Activated T-cell treated with anti-CD3 and anti-CD28 coated beads, Interleukin-2, amount 50 U/mL, for 72 hours (primary cell): ENCODE measurements at places on chromosomes 6 and 20. TPM values are rescaled to one million over a fixed set of nuclear protein-coding genes. Genes with fewer than 3 reads are reported as not detected.

DNA sequence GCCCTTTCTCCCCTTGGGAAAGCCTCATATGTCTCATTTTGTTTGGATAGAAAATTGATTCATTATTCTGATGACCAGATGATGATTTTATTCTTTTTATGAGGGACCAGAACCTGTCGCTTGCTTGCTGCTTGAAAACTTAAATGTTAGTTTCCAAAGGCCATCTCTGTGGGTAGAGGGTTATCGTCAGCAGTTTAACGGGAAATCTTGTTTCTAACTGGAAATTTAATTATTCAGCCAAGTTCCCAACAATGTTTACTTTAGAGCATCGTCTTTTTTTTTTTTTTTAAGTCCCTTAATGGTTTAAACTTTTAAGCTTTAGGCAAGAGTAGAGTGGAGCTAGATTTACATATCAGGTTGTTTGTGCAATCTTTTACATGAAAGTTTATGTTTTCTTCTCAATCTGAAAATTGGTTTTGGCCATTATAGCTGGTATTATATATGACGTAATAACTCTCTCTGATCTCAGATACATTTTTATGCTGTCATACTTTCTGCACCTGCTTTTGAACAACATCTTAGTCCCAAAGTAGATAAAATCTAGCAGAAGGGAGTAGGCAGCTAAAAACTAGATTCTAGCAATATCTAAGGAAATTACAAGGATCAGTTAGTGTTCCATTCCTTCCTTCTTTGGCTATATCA lies 93.9 kb downstream of the FOXO3 start:
- no peak for DNase-seq
- H3K4me1 ChIP-seq = peaks cover 17% of the 10 kb centered on the region
- no peak overlapping the region for H3K4me3 ChIP-seq
- H3K27ac ChIP-seq = no peak overlapping the region

DNA sequence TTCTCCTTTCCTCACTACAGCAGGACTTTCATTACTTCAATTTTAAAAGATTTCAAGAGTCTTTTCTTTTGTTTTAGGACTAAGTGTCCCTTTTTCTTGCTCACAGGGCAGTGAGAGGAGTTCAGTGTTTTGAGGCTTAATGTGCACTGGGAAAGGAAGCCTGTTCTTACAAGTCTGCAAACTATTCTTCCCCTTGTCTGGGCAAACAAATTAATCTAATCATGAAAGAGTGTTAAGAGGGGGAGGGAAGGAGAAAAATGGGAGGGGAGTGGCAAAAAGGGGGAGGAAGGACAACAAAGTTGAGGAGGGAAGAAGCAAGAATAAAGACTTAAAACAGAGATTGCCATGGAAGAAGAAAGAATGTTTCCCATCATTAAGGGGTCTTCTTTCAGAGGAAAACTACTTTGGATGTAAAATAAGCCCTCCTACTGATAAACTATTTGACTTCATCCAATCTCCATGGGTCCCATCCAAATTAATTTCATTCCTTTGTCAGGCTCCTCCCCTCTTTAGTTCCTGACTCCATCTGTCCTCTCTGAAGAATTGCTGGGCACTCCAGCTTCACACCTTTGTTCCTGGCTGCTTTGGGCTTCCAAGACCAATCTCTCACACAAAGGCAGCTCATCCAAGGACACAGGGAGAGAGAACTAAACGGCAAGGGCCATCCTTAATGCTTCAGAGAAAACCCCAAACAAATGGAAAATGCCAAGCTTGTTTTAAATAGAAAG lies 244.5 kb downstream of the TPBG start:
- no peaks in the 10 kb centered on the region for H3K36me3 ChIP-seq
- H3K4me1 ChIP-seq = no peaks in the 10 kb centered on the region
- H3K27ac ChIP-seq = no peak overlapping the region
- no peak for DNase-seq
- H3K27me3 ChIP-seq = no peaks in the 10 kb centered on the region
- no peak overlapping the region for H3K4me3 ChIP-seq

GRCh38 chr20:14717134-14717999 lies 380.0 kb upstream of the FLRT3 start:
- no peak overlapping the region for H3K4me3 ChIP-seq
- H3K27me3 ChIP-seq = no peaks in the 10 kb centered on the region
- no peaks in the 10 kb centered on the region for H3K36me3 ChIP-seq
- no peak overlapping the region for H3K27ac ChIP-seq

DNA sequence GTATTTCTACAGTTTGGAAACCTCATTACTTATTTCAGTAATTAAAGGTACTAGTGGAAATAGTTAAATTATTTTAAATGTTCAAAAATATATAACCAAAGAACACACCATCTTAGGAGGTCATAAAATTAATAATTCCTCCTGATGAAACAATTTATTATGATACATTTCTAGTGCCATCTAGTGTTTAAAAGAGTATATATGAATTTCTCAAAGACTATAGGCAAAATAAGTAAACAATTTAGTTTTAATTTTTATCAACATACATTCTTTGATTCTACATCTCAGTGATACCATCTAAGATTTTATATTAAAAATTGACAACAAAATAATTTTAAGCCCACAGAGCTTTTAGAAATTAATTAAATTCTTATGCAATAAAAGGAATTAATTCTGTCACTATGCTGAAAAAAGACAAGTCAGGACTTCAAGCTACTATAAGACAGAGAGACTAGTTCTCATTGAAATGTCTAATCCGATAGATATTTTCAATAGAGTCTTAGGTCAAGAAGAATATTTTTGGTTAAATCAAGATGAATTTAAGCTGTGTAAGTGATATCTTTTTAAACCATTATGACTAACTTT lies 107.8 kb upstream of the RNF217 start:
- H3K4me1 ChIP-seq = no peaks in the 10 kb centered on the region
- DNase-seq = no peak
- H3K36me3 ChIP-seq = no peaks in the 10 kb centered on the region
- no peak overlapping the region for H3K4me3 ChIP-seq
- H3K27ac ChIP-seq = no peak overlapping the region

DNA sequence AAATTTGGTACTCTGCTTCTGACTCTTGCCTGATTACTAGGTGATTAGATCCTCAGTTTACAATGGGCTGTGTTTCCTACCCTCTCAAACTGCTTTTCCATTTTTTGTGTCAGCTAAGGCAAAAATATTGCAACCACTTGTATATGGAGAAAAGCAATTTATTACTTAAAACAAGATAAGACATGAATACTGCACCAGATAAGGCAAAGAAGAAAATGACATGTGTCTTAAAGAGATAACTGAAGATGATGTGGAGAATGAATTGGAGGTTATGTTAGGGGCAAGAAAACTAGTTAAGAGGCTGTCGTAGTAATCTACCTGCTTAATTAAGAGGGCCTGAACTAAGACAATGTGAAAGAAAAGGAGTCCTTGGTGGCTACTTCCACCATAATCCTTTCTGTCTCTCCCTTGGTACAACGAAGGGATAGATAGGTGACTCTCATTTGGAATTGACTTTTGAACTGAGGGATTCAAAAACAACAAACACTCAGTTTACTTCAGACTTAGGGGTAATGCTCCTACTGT lies 16.3 kb upstream of the REV3L start:
- no peak for DNase-seq
- H3K27ac ChIP-seq = no peak overlapping the region

DNA sequence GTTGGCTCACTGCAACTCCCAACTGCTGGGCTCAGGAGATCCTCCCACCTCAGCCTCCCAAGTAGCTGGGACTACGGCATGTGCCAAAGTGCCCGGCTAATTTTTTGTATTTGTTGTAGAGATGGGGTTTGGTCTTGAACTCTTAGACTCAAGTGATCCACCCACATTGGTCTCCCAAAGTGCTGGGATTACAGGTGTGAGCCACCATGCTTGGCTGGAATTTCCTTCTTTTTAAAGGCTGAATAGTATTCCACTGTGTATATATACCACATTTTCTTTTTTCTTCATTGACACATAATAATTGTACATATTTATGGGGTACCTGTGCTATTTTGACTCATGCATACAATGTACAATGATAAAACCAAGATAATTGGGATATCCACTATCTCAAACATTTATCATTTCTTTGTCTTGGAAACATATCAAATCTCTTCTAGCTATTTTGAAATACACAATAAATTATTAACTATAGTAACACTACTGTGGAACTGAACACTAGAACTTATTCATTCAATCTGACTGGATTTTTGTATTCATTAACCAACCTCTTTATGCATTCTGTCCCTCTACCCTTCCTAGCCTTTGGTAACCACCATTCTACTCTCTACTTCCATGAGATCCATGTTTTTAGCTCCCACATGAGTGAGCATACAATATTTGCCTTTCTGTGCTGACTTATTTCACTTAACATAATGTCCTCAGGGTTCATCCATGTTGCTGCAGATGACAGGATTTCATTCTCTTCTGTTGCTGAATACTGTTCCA lies 7.8 kb downstream of the MDC1 start:
- no peak overlapping the region for H3K27ac ChIP-seq
- no peak overlapping the region for H3K4me3 ChIP-seq
- no peaks in the 10 kb centered on the region for H3K27me3 ChIP-seq

- H3K27ac ChIP-seq = no peak overlapping the region
- no peak for DNase-seq
- H3K4me1 ChIP-seq = no peaks in the 10 kb centered on the region
- H3K27me3 ChIP-seq = peaks cover 11% of the 10 kb centered on the region
- H3K36me3 ChIP-seq = no peaks in the 10 kb centered on the region
Measured at GRCh38 chr6:167781066-167781767, 45.5 kb upstream of the AFDN start.

GRCh38 chr20:14481863-14482262 lies 144.5 kb upstream of the FLRT3 start:
- H3K27ac ChIP-seq = no peak overlapping the region
- peaks cover 5% of the 10 kb centered on the region for H3K36me3 ChIP-seq
- H3K27me3 ChIP-seq = no peaks in the 10 kb centered on the region
- no peaks in the 10 kb centered on the region for H3K4me1 ChIP-seq
- no peak overlapping the region for H3K4me3 ChIP-seq

OR2J1 gene
- not detected for total RNA-seq

- peaks cover 17% of the 10 kb centered on the region for H3K4me1 ChIP-seq
- peak; percentile 37 for DNase-seq
- H3K27ac ChIP-seq = peak overlapping the region; percentile 76
Measured at GRCh38 chr6:2760882-2761842, 4.0 kb upstream of the WRNIP1 start.

KCNK17 gene
- not detected for total RNA-seq

DNA sequence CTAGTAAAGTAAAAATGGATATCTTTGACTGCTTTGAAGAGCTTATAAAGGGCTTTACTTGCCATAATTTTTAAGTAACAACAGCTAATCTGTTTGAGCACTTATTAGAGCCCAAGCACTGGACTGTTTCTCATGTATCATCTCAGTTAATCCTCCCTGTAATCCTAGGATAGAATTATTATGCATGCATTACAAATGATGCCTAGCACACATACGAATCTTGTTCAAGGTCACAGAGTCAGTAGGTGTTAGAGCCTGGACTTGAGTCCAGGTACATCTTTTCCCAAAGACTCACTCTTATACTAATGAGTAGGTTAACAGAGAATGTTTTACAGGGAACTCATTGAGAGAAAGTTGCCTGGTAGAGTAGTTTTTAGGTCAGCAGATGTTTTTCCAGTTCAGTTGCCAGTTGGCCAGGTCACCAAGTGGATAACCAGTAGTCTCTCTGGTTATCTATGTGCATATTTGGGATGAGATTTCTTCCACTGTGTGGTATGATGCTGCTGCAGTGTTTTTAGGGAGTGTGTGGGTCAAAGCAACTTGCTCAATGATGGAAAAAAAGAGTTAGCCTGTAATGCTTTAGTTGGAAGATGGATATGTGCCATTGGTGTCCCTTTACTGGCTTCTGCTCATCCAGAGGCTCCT lies 32.3 kb upstream of the LAMA4 start:
- no peaks in the 10 kb centered on the region for H3K36me3 ChIP-seq
- H3K4me3 ChIP-seq = no peak overlapping the region
- DNase-seq = no peak
- peaks cover 70% of the 10 kb centered on the region for H3K27me3 ChIP-seq
- no peak overlapping the region for H3K27ac ChIP-seq

DNA sequence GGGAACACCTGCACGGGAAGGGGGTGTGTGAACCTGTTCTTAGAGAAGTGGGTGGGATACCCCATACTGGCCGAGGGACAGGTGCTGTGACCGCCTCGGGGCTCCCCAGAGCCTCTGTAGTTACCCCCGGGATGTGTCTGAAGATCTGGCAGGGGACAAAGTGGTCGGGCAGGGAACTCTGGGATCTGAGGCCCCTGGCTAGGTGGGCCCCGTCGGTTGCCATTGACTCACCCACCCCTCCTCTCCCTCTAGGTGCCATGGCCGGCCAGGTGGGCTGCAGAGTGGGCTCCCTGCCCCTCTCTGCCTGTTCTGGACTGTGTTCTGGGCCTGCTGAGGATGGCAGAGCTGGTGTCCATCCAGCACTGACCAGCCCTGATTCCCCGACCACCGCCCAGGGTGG lies 4.3 kb downstream of the BIRC7 start:
- no peaks in the 10 kb centered on the region for H3K27me3 ChIP-seq
- no peak overlapping the region for H3K27ac ChIP-seq
- no peak for DNase-seq

GRCh38 chr20:24086121-24086520 lies 97.5 kb upstream of the GGTLC1 start:
- H3K27me3 ChIP-seq = peaks cover 4% of the 10 kb centered on the region
- no peaks in the 10 kb centered on the region for H3K4me1 ChIP-seq
- no peak overlapping the region for H3K27ac ChIP-seq
- no peaks in the 10 kb centered on the region for H3K36me3 ChIP-seq
- DNase-seq = no peak
